ENCODE measurements at places on chromosomes 2 and 18. TPM values are rescaled to one million over a fixed set of nuclear protein-coding genes. Genes with fewer than 3 reads are reported as not detected.

DNA sequence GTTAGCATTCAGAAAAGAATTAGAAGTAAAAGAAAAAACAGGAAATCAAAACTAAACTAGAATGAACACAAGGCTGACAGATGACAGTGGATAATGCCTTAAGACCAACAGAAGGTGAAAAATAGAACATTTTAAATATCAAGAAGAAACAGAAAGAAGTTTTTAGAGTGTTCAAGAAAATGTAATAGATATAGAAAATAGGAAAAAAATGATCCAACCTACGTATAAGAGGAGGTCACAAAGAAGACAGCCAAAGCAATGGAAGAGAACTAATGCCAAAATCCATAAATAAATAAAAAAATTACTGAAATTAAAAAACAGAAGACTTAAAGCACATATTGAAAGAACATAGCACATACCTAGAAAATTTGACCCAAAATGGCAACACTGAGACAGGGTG, 42.5 kb upstream of the EN1 start:
- no peak for DNase-seq

GRCh38 chr2:126467367-126468054, 188.4 kb upstream of the GYPC start:
- no peak for DNase-seq

DNA sequence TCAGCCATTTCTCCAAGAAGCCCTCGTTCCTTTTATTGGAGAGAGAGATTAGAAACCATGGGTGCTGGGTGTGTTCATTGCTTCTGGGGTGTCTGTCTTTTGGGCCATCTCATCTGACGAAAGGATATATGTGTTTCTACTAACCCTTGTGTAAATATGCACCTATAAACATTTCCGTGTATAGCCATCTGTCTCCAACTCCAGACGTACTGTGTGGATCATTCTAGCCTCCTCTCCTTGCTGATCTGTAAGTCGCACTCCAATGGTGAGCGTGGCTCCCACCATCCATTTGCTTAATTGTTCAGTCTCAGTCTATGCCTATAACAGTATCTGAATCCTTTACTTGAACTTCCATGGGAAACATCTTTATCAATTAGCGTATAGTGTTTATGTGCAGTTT, 1.8 kb downstream of the RBFA start:
- no peak for DNase-seq

DNA sequence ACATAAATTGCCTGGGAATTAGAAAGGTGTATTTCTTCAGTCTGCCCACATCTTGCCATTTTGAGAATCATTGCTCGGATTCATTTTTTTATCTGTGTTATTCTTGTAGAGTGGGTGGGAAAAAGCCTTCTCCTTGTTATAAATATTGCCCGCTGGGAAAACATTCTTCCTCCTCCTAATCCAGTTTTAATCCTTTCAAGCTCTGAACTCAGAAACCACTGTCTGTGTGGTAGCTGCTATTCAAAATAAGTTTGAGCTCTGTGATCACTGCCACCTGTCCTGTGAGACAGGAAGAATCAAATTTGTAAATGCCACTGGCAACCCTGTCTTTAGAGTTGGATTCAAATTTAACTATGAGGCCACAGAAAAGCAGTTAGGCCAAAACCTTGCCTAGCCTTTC, 1875.2 kb upstream of the PIK3C3 start:
- DNase-seq = no peak

DNA sequence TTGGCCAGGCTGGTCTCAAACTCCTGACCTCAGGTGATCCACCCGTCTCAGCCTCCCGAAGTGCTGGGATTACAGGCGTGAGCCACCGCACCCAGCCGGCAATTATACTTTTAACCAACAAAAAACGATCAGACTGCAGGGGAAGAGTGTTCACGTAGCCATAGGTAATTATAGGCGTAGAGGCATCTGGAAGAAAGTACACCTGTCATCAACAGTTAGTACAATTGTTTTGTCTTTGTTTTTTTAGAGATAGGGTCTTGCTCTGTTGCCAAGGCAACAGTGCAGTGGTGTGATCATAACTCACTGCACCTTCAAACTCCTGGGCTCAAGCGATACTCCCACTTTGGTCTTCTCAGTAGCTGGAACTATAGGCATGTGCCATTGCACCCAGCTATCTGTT, 20.0 kb downstream of the ST3GAL5 start:
- no peak for DNase-seq

Gene RAB6C
- total RNA-seq = 0.11 TPM

GRCh38 chr2:234703258-234703657, 206.4 kb upstream of the ARL4C start:
- DNase-seq = no peak

All from activated naive CD8-positive, alpha-beta T cell treated with anti-CD3 and anti-CD28 coated beads, Interleukin-2, amount 10 ng/mL, durations not matched to agents 7 days and 5 days (primary cell).